Daoy (cell line): ENCODE measurements at places on chromosomes 7 and 10.

- no peak for DNase-seq
Measured at GRCh38 chr10:73989594-73990150, 8.2 kb upstream of the VCL start.

GRCh38 chr10:99551158-99551557, 18.4 kb downstream of the NKX2-3 start:
- DNase-seq: peak; percentile 61

DNA sequence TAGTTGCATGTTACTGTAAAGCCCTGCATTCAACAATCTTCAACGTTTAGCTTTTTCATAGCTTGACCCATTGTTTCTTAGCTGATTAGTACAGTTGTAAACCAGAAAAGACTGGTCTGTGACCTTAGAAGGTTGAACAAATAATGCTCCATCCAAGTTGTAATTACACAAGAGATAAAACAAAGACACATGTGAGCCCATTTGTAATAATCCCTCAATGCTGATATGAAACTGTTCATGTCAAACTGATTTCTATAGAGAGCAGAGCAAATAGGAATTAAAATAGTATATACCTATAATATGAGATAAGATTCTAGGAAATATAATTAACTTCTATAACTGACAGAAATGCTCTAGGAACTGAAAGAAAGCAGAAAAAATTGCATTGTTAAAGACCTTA, 94.7 kb upstream of the SLC25A13 start:
- DNase-seq: no peak

DNA sequence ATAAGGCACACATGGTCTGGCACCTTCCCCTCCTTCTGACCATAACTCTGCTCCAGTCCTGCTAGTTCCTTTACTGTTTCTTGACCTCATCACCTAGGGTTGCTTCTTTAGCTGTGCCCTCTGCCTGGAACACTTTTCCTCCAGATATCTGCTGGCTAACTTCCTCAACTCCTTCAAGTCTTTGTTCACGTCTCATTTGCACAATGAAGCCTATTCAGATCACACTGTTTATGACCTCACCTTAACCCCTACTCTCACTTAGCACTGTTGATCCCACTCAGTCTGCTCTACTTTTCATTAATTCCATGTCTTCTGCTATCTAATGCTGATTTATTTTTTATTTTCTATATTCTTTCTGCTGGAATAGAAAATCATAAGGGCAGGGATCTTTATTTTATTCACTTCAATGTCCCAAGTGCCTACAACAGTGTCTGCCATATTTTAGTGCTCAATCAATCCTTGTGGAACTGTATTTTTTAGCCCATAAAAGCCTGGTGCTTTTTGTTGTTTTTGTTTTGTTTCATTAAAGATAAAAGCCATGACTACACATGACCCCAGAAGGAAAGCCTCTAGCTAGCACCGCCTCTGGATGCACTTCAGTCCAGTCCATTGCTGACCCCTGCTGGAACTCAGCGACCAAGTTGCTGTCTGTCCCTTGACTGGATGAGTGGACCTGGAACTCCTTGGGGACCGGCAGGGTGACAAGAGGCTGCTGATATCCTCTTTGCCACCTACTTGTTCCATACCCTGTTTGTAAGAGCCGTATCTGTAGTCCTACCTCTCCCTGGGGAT, 12.3 kb downstream of the KLF14 start:
- peak; percentile 83 for DNase-seq

DNA sequence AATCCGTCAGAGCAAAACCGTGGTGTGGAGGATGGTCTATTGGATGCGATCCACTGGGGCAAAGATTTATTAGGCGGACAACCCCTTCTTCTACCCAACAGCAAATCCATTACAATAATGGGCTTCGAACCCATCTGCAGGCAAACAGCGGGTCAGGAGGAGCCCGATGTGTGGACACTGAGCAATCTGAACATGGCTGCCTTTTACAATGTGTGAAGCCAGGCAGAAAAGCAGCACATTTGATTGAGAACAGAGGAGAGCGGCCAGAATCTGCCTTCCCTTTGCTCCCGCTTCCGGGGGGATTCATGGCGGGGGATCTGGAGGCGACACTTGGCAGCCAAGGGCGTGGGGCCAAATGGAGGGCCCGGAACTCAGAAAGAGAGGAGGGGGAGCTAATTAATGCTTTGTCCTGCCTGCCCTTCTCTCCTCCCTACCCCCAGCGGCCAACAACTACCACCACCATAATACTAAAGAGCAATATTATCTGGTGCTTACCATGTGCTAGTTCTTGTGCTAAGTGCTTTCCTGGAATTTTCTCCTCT, 133.0 kb downstream of the EMX2 start:
- no peak for DNase-seq

DNA sequence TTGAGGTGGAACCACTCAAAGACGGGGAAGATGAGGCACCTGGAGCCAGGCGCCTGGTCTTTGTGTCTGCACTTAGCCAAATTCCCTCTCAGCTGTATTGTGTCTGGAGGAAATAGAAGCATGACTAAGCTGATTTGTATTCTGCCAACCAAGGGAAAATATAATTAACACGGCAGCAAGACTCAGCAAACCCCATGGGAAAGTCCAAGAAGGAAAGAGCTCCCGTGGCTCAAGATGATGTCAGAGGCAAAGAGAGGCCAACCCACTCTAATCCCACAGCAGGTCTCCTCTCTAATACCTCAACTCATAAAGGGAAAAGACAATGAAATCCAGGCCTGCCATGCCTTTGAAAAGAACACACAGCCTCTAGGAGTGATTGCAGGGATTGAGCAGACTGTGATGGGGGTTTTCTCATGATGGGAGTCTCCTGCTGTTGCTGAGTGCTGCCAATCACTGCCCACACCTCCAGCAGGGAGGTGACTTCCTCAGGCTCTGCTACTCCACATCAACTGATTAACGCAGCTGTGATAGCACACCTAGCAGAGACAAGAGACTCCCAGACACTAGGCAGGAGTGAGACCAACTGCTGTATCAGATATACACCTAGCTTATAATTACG, 255.5 kb upstream of the C7orf33 start:
- DNase-seq: peak; percentile 97

- peak; percentile 16 for DNase-seq
Measured at GRCh38 chr10:27153845-27154193, 365 bp downstream of the YME1L1 start.

DNA sequence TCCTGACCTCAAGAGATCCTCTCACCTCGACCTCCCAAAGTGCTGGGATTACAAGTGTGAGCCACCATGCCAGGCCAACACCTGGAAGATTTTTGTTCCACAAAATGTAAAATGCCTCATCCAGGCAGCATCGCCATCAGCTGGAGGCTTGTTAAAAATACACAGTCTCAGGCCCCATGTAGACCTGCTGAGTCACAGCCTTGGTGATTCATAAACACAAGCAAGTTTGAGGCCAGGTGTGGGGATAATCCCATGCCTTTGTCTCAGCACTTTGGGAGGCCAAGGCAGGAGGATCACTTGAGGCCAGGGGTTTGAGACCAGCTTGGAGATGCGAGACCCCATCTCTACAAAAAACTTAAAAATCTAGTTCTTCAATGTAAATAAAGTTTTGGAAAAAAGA, 49.1 kb upstream of the FOXK1 start:
- DNase-seq: peak; percentile 68

GRCh38 chr7:155644971-155645509, 579 bp downstream of the RBM33 start:
- DNase-seq: peak; percentile 49

DNA sequence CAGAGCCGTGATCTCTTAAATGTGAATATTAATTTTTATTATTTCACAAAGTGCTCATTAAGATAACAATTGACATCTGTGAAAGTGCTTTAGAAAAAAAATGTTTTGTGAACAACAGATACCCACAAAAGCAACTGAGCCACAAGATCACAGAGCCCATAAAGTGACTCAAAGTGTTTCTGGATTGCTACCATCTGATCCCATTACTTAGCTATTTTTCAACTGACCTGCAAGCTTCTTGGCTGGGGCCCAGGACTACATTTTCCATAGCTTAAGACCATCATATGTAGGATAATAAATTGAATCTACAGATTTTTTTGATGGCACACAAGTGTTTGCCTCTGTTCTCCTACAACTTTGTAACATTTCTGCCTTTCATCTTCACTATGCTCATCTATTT, 674.4 kb downstream of the PHTF2 start:
- no peak for DNase-seq

DNA sequence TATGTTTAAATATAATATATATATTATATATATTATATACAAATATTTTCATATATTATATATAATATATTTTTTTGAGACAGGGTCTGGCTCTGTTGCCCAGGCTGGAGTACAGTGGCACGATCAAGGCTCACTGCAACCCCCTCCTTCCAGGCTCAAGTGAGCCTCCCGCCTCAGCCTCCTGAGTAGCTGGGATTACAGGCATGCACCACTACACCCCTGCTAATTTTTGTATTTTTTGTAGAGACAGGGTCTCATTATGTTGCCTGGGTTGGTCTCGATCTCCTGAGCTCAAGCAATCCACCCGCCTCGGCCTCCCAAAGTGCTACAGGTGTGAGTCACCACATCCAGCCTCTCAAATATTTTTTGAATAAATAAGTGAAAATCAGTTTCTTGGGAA, 215.5 kb downstream of the GATA3 start:
- no peak for DNase-seq

DNA sequence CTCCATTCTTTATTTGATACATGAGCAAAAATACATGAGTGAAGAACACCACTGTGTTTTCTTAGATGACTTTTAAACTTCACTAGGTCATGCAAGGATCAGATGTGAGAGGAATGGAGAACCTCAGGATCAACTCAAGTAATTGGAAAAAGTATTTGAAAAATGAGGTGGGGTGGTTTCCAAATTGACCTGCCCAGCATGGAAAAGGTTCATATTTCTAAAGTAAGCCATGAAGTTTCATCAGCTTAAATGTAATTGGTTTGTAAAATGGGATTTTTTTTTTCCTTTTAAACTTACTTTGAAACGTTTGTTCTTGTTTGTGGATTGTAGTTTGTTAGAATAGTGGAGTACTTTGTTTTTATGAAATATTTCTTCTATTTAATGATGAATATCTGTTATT, 134.8 kb downstream of the MLLT10 start:
- DNase-seq: no peak
